Activated CD8-positive, alpha-beta memory T cell treated with anti-CD3 and anti-CD28 coated beads for 4 hours (primary cell): ENCODE measurements at places on chromosomes 6 and 20.

DNA sequence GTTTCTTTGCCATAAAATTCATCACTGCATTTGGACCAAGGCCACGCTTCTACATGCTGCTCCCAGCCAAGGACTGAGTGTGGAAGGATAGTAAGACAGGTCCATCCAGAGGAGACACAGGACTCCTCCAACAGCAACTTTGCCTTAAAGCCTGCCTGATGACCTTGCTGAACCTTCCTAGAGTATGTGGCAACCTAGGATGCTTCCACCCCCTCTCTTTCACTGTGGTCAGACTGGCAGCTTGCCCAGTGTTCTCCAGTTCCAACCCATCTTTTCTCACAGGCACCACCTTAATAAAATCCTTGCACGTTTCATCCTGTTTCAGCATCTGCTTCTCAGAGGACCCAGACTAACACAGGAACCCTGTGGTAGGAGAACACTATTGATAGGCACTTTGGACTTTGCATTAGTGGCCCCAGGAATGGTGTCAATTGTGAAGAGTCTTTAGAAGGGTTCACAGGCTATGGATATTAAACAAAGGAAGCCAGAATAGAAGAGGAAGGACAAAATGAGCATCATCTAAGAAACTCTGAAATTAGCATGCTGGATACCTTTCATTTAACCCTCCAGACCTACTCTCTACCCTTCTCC is 2.4 kb upstream of the PKHD1 start:
- no peak for DNase-seq

- DNase-seq: no peak
Measured at GRCh38 chr6:7268816-7269555, 44.0 kb downstream of the SSR1 start.

DNA sequence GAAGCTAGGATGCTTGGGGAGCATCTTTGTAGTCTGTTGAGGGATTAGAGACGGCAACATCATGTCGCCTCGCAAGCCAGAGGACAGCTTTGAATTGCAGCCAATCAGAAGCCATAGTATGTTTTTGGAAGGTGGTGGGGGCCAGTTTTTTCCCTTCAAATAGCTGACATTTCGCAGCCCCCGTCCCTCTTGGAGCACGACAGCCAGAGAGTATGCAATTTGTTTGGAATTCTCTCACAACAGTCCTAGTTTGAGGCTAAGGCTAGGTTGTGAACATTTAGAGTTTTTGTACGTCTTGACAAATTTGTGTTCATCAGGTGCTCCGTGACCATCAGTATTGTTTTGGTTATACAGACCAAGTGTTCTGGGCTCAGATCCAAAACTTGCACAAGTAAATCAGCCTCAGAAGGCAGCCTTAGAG is 83.3 kb downstream of the PLCB1 start:
- no peak for DNase-seq

DNA sequence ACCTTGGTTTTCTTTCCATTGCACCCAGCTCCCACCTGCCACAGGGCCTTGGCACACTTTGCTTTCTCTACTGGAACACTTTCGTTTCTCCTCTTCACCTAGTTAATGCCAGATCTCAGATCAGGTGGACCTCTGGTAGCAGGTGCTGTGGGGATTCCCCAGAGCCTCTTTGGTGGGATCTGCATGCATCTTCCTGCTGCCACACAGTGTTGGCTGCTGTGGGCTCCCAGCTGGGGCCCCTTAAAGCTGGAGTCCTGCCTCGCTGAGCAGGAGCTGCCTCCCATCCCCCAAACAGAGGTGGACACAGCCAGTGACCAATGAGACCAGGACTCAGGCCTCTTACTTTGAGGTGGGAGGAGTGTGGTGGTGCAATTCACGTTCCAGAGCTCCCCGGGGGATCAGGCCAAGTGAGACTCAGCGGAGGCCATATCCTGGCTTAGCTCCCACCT is 28.4 kb downstream of the CEBPB start:
- no peak for DNase-seq

DNA sequence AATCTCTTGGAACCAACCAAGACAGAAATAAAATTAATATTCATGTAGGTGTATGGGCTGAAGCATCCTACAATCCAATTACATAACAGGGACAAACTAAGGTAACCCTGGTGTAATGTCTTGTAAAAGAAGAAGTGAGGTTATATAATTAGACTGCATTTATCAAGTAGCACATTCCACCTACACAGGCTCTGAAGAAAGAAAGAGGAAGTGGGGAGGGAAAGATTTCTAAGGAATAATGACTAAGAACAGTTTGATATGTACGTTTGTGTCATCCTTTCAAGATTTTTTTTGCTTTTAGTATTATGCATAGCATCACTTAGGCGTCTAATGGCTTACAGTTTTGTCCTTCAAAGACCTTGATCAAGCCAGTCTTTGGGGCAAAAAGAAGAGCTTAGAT is 139.7 kb downstream of the PLCB1 start:
- DNase-seq: no peak

GRCh38 chr6:140485740-140486449 is 1111.4 kb upstream of the CITED2 start:
- no peak for DNase-seq

GRCh38 chr6:64256483-64256882 is 620.9 kb downstream of the PHF3 start:
- DNase-seq: no peak

DNA sequence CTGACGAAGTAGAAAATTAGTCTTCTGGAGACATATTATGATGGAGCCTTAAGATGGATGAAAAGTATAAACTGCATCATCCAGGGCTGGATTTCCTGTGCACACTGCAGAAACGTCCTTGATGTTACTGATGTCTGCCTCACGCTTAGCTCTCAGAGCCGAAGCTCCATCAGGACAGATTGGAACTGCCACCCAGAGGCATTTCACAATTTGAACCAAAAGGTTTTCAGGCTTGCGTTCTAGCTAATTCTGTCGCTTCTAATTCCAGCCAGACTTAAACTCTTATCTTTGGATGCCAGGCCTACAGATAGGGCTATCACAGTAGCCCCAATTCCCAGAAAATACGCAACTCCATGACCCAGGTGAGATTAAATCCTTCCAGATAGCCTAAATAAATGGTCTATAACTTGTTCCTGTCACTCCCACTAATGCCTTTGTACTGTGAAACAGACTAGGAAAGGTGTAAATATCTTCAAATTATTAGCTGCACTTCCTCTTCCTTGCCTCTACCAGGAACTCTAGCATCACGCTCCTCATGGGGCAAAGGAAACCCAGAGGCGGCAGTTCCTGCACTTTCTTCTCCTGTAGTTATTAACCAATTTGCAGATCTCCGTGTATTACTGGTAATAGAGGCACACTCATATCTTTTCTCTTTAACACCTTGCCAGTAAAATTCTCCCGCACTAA is 634.6 kb downstream of the PRKN start:
- DNase-seq: no peak

- DNase-seq: no peak
Measured at GRCh38 chr6:169971081-169971861, 219.8 kb downstream of the ERMARD start.

DNA sequence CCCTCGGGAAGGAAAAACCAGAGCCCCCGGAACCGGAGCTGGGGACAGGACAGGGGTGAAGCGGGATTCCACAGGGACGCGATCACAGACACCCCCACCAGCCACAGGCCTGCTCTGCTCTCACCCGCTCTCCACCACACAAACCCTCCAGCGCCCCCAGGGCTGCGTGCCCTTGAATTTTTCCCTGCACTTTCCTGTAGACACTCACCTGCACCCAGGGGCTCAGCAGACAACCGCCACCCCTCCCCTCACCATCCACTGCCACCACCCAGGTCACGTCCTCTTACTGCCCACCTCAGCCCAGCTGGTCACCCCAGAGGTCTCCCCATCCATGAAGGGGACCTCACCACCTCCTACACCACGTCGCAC is 631 bp downstream of the ULBP2 start:
- no peak for DNase-seq

DNA sequence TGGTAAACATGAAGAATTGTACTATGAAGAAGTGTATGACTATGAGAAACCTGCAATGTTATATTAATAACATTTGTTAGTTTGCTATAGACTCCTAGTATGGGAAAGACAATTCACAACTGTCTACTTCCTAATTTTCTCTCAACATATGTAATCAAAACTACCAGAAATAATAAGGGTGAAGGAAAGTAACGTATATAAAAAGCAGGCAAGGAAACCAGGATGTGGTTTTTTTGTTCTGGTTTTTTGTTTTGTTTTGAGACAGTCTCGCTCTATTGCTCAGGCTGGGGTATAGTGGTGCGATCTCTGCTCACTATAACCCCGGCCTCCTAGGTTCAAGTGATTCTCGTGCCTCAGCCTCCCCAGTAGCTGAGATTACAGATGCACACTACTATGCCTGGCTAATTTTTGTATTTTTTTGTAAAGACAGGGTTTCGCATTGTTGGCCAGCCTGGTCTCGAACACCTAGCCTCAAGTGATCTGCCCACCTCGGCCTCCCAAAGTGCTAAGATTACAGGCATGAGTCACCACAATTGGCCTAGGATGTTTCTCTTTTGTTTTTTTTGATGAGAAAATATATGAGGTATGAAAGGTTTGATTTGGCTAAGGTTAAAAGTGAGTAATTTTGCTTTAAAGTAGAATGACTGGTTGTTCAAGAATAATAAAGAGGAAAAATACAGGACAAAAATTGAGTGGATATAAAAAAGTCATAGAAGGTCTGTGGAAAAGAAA is 83.1 kb downstream of the PTCHD4 start:
- DNase-seq: no peak

DNA sequence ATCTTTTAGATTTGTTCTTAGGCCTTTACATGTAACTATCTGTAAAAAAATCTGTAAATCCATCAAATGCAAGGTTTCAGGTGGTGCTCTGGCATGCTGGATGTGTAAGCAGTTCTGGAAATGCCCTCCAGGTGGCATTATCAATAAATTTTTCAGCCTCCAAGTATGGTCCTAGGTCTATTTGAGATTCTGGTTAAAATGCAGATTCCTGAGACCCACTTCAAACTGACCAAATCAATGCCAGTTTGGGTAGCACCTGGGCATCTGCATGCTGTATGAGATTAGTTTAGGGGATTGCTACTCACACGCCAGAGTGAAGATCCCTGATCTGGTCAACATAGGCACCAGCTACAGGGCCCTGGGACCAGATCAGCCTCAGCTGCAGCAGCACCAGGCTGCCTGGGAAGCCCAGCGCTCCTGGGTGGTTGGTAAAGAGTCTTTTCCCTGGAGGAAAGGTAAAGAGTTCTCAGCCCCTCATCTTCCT is 507.3 kb upstream of the CITED2 start:
- DNase-seq: no peak

DNA sequence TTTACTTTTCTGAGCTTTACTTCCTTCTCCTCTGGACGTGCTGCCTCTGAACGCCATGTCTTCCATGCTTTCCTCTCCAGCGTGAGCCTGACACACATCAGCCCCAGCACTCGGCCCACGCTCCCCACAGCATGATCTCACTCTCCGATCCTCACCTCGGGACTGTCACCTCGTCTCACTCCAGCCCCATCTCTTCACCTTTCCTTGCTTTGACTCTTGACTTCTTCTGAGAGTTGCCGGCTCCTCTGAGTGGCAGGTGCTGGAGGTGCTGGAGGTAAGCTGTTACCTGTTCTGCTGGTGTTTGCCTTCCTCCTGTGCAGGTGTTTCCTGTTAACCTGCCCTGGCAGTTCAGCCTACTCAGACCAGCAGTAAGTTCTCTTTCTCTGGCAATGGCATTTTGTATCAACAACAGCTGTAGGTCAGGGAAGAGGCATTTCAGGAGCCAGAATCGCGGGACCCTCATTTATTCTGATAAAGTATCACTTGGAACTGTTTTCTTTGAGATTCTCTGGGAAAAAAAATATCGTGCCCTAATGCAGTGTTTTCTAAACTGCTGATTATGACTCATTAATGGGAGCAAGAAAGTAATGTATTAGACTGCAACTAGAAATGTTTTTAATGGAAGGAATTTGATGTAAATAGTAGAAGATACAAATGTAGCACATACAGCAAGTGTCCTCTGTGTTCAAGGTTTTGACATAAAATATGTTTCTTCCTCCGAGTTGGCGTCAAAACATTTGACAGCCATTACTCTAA is 106.5 kb downstream of the ARID1B start:
- no peak for DNase-seq

DNA sequence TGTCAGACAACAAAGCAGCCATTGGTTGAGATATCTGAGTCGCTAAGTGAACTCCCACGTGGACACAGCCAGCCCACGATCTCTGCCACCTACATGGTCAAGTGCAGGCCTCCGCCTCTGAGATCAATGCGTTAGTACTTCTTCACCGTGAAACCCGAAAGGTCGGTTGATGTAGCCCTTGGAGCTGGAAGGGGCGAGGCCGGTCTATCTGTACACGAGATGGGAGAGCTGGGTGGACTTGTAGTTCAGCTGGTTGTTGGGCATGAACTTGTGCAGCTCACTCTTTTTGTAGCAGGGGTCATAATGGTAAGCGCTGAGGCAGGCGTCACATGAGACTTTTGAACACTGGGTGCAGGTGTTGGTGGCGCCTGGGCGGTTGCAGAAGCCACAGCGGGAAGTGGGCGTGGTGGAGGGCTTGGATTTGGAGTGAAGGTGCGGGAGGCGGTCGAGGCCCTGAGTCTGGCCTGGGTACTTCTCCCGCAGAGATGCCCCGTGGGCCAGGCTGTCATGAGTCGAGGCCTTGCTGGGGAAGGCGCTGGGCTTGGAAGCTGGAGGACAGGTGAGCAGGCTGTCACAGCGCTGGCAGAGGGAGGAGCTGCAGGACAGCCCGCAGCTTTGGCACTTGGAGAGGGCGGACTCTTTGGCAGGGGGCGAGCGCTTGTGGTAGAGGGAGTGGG is 9.8 kb downstream of the SPATA2 start:
- DNase-seq: no peak

GRCh38 chr6:3045369-3045768 is 22.9 kb upstream of the RIPK1 start:
- DNase-seq: no peak

- no peak for DNase-seq
Measured at GRCh38 chr20:12976720-12977309, 32.0 kb upstream of the SPTLC3 start.

DNA sequence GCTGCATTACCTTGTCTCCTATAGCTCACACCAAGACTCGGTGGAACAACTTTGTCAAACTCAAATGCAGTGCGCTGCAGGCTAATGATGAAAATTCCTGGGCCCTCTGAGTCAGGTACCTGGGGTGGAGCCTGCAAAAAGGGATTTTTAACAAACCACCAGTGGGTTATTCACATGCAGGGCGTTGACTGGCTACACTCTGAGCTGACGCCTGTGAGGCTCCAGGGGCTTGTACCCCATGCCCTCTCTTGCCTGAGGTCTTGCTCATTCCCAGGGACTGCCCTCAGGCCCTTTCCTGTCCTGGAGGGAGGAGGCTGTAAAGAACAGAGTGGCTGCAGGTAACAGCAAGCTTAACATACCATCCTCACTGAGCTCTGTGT is 9.2 kb downstream of the GTSF1L start:
- DNase-seq: no peak

GRCh38 chr20:25989196-25989595 is 292.5 kb upstream of the ZNF337 start:
- DNase-seq: no peak

- no peak for DNase-seq
Measured at GRCh38 chr6:4322846-4323309, 187.5 kb upstream of the ECI2 start.

GRCh38 chr20:13105864-13106457 is 97.2 kb downstream of the SPTLC3 start:
- no peak for DNase-seq
